ENCODE measurements at places on chromosomes 12 and 14. TPM values are rescaled to one million over a fixed set of nuclear protein-coding genes. Genes with fewer than 3 reads are reported as not detected.
A peak's percentile ranks its signal among the peaks of the same experiment; 100 is the strongest.

GRCh38 chr12:55548756-55549155 is 646 bp upstream of the OR6C4 start:
- H3K27me3 ChIP-seq = no peaks in the 10 kb centered on the region
- H3K36me3 ChIP-seq = no peaks in the 10 kb centered on the region
- H3K4me1 ChIP-seq = no peaks in the 10 kb centered on the region
- ATAC-seq = no peak
- H3K27ac ChIP-seq = no peak overlapping the region

TAS2R9 gene
- total RNA-seq = not detected

- ATAC-seq = no peak
- no peaks in the 10 kb centered on the region for H3K4me1 ChIP-seq
- H3K27me3 ChIP-seq = peaks cover 5% of the 10 kb centered on the region
- no peak overlapping the region for H3K4me3 ChIP-seq
- no peaks in the 10 kb centered on the region for H3K36me3 ChIP-seq
These were observed 183.1 kb downstream of the TMEM121 start for GRCh38 chr14:105709281-105710118.

GRCh38 chr12:116551151-116551550 is 8.0 kb upstream of the MAP1LC3B2 start:
- H3K36me3 ChIP-seq = no peaks in the 10 kb centered on the region
- H3K27ac ChIP-seq = no peak overlapping the region
- peaks cover 10% of the 10 kb centered on the region for H3K4me1 ChIP-seq
- H3K4me3 ChIP-seq = no peak overlapping the region
- ATAC-seq = no peak

DNA sequence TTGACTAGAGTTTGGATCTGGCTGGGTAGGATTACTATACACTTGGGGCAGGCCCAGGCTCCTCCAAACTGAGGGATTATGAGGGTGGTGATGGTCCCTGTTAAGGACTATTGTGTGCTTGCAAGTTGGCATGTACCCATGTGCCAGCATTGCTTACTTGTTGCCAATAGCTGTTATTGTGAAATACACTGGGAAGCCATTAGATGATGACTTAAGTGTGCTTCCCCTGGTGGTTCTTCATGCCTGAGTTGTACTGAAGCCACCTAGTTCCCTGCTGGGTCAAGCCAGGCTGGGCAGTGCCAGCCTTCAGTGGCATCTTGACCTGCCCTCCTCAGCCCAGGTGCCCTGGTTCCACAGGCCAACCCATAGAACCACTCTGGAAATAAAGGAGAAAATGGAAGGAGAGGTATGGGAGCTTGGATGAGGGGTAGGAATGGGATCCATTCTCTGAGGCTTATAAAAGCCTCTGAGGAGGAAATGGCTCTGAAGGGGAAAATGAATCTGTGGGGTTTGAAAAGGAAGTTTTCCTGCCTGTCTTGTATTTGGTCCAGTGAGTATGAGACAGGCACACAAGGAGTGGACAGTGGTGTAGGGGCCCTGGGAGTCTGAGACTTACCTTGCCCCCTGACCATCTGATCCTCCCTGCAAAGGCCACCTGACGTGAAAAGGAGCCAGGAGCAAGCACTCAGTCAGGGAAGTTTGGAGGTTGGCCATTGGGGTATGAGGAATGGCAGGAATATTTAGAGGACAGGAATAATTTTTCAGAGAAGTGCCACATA is 724 bp downstream of the LTB4R start:
- peaks cover 27% of the 10 kb centered on the region for H3K27me3 ChIP-seq
- H3K36me3 ChIP-seq = peaks cover 9% of the 10 kb centered on the region
- peak overlapping the region; percentile 86 for H3K27ac ChIP-seq
- H3K4me1 ChIP-seq = peaks cover 86% of the 10 kb centered on the region
- H3K4me3 ChIP-seq = peak overlapping the region; percentile 65

- no peaks in the 10 kb centered on the region for H3K36me3 ChIP-seq
- H3K27ac ChIP-seq = no peak overlapping the region
- H3K27me3 ChIP-seq = no peaks in the 10 kb centered on the region
These were observed 133.5 kb downstream of the KTN1 start for GRCh38 chr14:55713486-55713885.

- no peak overlapping the region for H3K4me3 ChIP-seq
- H3K27ac ChIP-seq = peak overlapping the region; percentile 36
- no peaks in the 10 kb centered on the region for H3K4me1 ChIP-seq
- no peaks in the 10 kb centered on the region for H3K36me3 ChIP-seq
These were observed 85.1 kb downstream of the DRAM1 start for GRCh38 chr12:101962486-101962885.

- no peaks in the 10 kb centered on the region for H3K27me3 ChIP-seq
- H3K4me1 ChIP-seq = peaks cover 34% of the 10 kb centered on the region
- ATAC-seq = no peak
- peaks cover 23% of the 10 kb centered on the region for H3K36me3 ChIP-seq
- H3K27ac ChIP-seq = no peak overlapping the region
- peak overlapping the region; percentile 71 for H3K4me3 ChIP-seq
These were observed 1.5 kb downstream of the RAB35 start for GRCh38 chr12:120115066-120115465.

- no peaks in the 10 kb centered on the region for H3K36me3 ChIP-seq
- ATAC-seq = no peak
- no peak overlapping the region for H3K27ac ChIP-seq
- H3K4me1 ChIP-seq = peaks cover 15% of the 10 kb centered on the region
These were observed 71.2 kb downstream of the LGMN start for GRCh38 chr14:92677087-92677668.

TMEM132C gene
- total RNA-seq = 3.6 TPM

GRCh38 chr12:62859321-62859737 is 75.6 kb downstream of the PPM1H start:
- no peaks in the 10 kb centered on the region for H3K4me1 ChIP-seq
- no peak overlapping the region for H3K4me3 ChIP-seq
- no peaks in the 10 kb centered on the region for H3K27me3 ChIP-seq
- H3K36me3 ChIP-seq = no peaks in the 10 kb centered on the region
- ATAC-seq = no peak
- H3K27ac ChIP-seq = no peak overlapping the region

GRCh38 chr12:55728186-55728938 is 447 bp downstream of the CD63 start:
- ATAC-seq = peak; percentile 37
- no peaks in the 10 kb centered on the region for H3K27me3 ChIP-seq
- H3K4me1 ChIP-seq = peaks cover 42% of the 10 kb centered on the region
- peak overlapping the region; percentile 90 for H3K27ac ChIP-seq
- H3K36me3 ChIP-seq = peaks cover 36% of the 10 kb centered on the region

- no peaks in the 10 kb centered on the region for H3K27me3 ChIP-seq
- H3K4me3 ChIP-seq = no peak overlapping the region
- no peaks in the 10 kb centered on the region for H3K4me1 ChIP-seq
- no peaks in the 10 kb centered on the region for H3K36me3 ChIP-seq
- ATAC-seq = no peak
These were observed 269.2 kb upstream of the DAAM1 start for GRCh38 chr14:58919217-58919616.

GRCh38 chr12:5453466-5453865 is 21.6 kb downstream of the NTF3 start:
- H3K4me3 ChIP-seq = no peak overlapping the region
- no peak for ATAC-seq
- no peaks in the 10 kb centered on the region for H3K4me1 ChIP-seq

GRCh38 chr12:60398547-60398946 is 802.7 kb downstream of the SLC16A7 start:
- H3K4me1 ChIP-seq = no peaks in the 10 kb centered on the region
- no peaks in the 10 kb centered on the region for H3K36me3 ChIP-seq
- no peak overlapping the region for H3K4me3 ChIP-seq
- no peak overlapping the region for H3K27ac ChIP-seq

GPR65 gene
- total RNA-seq = 0.47 TPM

DNA sequence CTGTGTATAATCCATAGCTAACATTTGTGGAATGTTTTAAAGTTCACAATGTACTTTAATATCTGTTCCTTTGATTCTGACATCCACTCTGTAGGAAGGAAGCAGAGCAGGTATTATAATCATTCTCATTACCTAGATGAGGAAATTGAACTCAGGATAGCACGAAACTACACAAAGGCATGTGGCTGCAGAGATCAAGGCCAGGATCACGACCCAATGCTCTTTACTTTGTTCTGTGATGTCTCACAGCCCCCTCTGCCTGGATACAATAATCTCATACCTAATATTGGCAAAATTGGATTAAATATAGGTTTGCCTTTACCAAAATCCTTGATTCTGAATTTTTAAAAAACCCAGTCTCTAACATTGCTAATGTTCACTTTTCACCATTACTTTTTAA is 298.0 kb upstream of the KITLG start:
- no peaks in the 10 kb centered on the region for H3K4me1 ChIP-seq
- no peaks in the 10 kb centered on the region for H3K36me3 ChIP-seq
- ATAC-seq = no peak
- H3K27me3 ChIP-seq = no peaks in the 10 kb centered on the region
- H3K4me3 ChIP-seq = no peak overlapping the region

DNA sequence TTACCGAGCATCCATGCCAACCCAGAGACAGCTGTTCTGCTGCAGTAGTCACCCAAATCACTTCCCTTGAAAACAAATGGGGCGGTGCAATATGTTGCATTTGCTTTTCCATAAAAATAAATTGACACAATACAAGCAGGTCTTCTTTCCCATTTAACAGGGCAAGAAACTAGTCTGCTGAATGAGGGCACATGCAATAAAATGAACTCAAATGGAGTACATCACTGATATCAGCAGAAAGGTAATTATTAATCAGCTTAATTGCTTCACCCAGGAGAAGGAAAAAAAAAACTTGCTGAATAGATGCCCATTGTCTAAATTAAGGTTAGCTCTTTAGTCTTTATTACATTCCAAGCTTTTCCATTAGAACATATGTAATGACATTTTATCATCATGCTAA is 175.1 kb upstream of the GZMB start:
- H3K4me1 ChIP-seq = no peaks in the 10 kb centered on the region
- H3K36me3 ChIP-seq = no peaks in the 10 kb centered on the region
- no peak overlapping the region for H3K27ac ChIP-seq
- H3K4me3 ChIP-seq = no peak overlapping the region
- no peak for ATAC-seq

DNA sequence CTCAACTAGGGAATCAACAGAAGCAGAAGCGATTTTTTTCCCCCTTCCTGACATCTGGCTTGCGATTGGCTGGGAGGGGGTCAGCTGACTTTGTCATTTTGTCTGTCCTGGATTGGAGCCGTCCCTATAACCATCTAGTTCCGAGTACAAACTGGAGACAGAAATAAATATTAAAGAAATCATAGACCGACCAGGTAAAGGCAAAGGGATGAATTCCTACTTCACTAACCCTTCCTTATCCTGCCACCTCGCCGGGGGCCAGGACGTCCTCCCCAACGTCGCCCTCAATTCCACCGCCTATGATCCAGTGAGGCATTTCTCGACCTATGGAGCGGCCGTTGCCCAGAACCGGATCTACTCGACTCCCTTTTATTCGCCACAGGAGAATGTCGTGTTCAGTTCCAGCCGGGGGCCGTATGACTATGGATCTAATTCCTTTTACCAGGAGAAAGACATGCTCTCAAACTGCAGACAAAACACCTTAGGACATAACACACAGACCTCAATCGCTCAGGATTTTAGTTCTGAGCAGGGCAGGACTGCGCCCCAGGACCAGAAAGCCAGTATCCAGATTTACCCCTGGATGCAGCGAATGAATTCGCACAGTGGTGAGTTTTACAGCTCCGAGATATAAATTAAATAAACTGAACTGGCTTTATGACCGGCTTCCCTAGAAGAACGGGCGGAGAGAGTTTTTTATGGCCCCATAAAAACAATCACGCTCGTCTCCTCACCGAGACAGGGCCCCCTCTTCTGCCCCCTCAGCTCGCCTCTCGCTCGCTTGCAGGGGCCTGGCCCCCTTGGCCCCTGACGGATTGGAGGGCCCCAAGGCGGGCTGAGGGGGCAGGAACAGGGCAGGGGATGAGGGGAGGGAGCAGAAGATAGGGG is at the start of gene HOXC6:
Gene HOXC6, plus strand, starts transcription at position 127 of the 888 bp plus-strand sequence. Its CDS starts 82 bp downstream, at position 209.
- no peak for ATAC-seq
- H3K4me1 ChIP-seq = no peaks in the 10 kb centered on the region
- no peak within 1 kb of the TSS for H3K27ac ChIP-seq
- peak within 1 kb of the TSS; percentile 37 for H3K4me3 ChIP-seq

- no peak overlapping the region for H3K27ac ChIP-seq
- H3K36me3 ChIP-seq = peaks cover 100% of the 10 kb centered on the region
- no peak overlapping the region for H3K4me3 ChIP-seq
- no peaks in the 10 kb centered on the region for H3K27me3 ChIP-seq
- peaks cover 6% of the 10 kb centered on the region for H3K4me1 ChIP-seq
These were observed 80.6 kb upstream of the STRN3 start for GRCh38 chr14:31106768-31107167.

MAP3K9 gene
- total RNA-seq = 0.62 TPM

ADCY4 gene
- 40.5 TPM for total RNA-seq

- H3K4me3 ChIP-seq = no peak overlapping the region
- no peaks in the 10 kb centered on the region for H3K4me1 ChIP-seq
- H3K27me3 ChIP-seq = no peaks in the 10 kb centered on the region
- no peak overlapping the region for H3K27ac ChIP-seq
These were observed 213.7 kb upstream of the SYT10 start for GRCh38 chr12:33653362-33653761.

DNA sequence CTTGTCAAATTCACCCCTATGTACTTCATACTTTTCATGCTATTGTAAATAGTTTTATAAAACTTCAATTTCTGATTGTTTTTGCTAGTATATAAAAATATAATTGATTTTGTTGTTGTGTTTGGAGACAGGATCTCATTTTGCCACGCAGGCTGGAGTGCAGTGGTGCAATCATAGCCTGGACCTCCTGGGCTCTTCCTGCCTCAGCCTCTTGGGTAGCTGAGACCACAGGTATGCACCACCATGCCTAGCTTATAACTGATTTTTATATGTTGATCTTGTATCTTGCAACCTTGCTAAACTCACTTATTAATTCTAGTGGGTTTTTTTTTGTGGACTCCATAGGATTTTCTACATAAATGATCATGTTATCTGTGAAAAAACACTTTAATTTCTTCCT is 23.5 kb downstream of the ATP5MC2 start:
- no peak for ATAC-seq
- no peak overlapping the region for H3K4me3 ChIP-seq
- H3K27ac ChIP-seq = no peak overlapping the region
- no peaks in the 10 kb centered on the region for H3K4me1 ChIP-seq

DNA sequence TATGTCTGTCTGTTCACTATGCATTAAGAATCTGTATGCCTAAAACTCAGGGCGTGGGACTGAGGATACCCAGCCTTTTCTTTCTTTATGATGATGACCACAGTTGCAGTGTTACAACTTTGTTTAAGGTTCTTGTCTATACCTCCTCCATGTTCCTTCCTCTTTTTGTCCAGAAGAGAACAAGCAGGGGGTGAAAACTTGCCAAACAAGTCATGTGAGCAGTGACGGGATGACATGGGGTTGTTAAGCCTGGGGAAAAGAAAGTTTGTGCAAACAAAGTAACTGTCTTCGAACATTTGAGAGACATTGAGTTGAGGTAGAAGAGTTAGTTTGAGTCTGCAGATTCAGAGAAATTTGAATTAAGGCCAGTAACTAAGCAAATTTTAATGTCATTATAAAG is 505.5 kb downstream of the NPAS3 start:
- no peaks in the 10 kb centered on the region for H3K27me3 ChIP-seq
- ATAC-seq = no peak
- no peaks in the 10 kb centered on the region for H3K36me3 ChIP-seq
- no peak overlapping the region for H3K27ac ChIP-seq

- no peaks in the 10 kb centered on the region for H3K36me3 ChIP-seq
- no peak for ATAC-seq
- no peak overlapping the region for H3K4me3 ChIP-seq
- no peaks in the 10 kb centered on the region for H3K4me1 ChIP-seq
- H3K27ac ChIP-seq = no peak overlapping the region
- H3K27me3 ChIP-seq = peaks cover 38% of the 10 kb centered on the region
These were observed 36.2 kb downstream of the DLK1 start for GRCh38 chr14:100762901-100763300.

- H3K27me3 ChIP-seq = no peaks in the 10 kb centered on the region
- peaks cover 7% of the 10 kb centered on the region for H3K36me3 ChIP-seq
- peak overlapping the region; percentile 83 for H3K27ac ChIP-seq
- peaks cover 96% of the 10 kb centered on the region for H3K4me1 ChIP-seq
- ATAC-seq = no peak
These were observed 29.1 kb downstream of the JDP2 start for GRCh38 chr14:75456997-75457335.

RIMBP2 gene
- 0.54 TPM for total RNA-seq

Measured in gastroesophageal sphincter (tissue), 4 donors.